Aorta (tissue), 5 donors: ENCODE measurements at places on chromosomes 11 and 22. TPM values are rescaled to one million over a fixed set of nuclear protein-coding genes. Genes with fewer than 3 reads are reported as not detected.

- H3K27me3 ChIP-seq, result no peaks in the 10 kb centered on the region
- no peak overlapping the region for H3K27ac ChIP-seq
- H3K4me3 ChIP-seq, result no peak overlapping the region
- H3K4me1 ChIP-seq, result no peaks in the 10 kb centered on the region
- no peak for DNase-seq
Measured at GRCh38 chr11:83862691-83863090, 576.5 kb upstream of the CCDC90B start.

- H3K4me3 ChIP-seq, result no peak overlapping the region
- H3K27me3 ChIP-seq, result no peaks in the 10 kb centered on the region
- H3K4me1 ChIP-seq, result no peaks in the 10 kb centered on the region
- no peak overlapping the region for H3K27ac ChIP-seq
- no peak for DNase-seq
Measured at GRCh38 chr11:7534042-7534378, 20.2 kb downstream of the PPFIBP2 start.

The TTC12 gene
- 8.9 TPM for total RNA-seq

GRCh38 chr22:31826443-31826842, 72.6 kb downstream of the DEPDC5 start:
- H3K27me3 ChIP-seq, result no peaks in the 10 kb centered on the region
- H3K4me1 ChIP-seq, result no peaks in the 10 kb centered on the region
- H3K4me3 ChIP-seq, result no peak overlapping the region
- H3K36me3 ChIP-seq, result peaks cover 7% of the 10 kb centered on the region

The PRR33 gene
- total RNA-seq, result not detected

GRCh38 chr22:41699264-41700107, at the start of gene MEI1:
Gene MEI1, plus strand, starts transcription at chr22:41699503. Its CDS starts 36 bp downstream, at chr22:41699539.
- H3K4me3 ChIP-seq, result no peak within 1 kb of the TSS
- no peaks in the 10 kb centered on the region for H3K36me3 ChIP-seq
- no peaks in the 10 kb centered on the region for H3K27me3 ChIP-seq
- no peak within 1 kb of the TSS for H3K27ac ChIP-seq
- DNase-seq, result peak; percentile 96
- H3K4me1 ChIP-seq, result no peaks in the 10 kb centered on the region

DNA sequence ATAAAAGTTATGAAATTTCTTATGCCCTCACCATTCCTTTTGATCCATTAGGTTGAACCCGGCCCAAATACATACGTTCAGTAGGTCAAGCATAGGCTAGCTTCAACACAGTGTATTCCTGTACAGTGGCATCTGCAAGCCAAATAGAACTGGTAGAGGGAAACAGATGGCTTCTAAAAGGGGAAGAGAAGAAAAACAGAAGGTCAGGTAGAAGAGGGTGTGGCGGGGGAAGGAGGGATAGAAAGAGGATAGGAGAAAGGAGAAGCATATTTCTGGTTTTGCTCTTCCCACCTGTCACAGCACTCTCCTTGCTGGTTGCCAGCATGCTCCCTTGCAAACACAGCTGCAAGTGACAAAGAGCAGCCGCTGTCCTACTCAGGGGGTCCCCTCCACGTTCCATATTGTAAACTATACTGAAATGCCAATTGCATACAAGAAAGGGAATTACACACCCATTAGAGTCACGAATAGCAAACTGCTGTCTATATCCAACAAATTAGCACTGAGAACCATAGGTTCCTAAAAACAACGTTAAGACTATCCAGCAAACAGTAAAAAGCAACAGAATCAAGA, 71.8 kb downstream of the PHF21A start:
- H3K36me3 ChIP-seq, result peaks cover 2% of the 10 kb centered on the region
- DNase-seq, result no peak
- H3K27me3 ChIP-seq, result no peaks in the 10 kb centered on the region
- no peak overlapping the region for H3K4me3 ChIP-seq

- no peaks in the 10 kb centered on the region for H3K36me3 ChIP-seq
- no peak overlapping the region for H3K27ac ChIP-seq
- H3K4me1 ChIP-seq, result no peaks in the 10 kb centered on the region
- no peak for DNase-seq
Measured at GRCh38 chr11:13110929-13111812, 102.1 kb downstream of the RASSF10 start.

DNA sequence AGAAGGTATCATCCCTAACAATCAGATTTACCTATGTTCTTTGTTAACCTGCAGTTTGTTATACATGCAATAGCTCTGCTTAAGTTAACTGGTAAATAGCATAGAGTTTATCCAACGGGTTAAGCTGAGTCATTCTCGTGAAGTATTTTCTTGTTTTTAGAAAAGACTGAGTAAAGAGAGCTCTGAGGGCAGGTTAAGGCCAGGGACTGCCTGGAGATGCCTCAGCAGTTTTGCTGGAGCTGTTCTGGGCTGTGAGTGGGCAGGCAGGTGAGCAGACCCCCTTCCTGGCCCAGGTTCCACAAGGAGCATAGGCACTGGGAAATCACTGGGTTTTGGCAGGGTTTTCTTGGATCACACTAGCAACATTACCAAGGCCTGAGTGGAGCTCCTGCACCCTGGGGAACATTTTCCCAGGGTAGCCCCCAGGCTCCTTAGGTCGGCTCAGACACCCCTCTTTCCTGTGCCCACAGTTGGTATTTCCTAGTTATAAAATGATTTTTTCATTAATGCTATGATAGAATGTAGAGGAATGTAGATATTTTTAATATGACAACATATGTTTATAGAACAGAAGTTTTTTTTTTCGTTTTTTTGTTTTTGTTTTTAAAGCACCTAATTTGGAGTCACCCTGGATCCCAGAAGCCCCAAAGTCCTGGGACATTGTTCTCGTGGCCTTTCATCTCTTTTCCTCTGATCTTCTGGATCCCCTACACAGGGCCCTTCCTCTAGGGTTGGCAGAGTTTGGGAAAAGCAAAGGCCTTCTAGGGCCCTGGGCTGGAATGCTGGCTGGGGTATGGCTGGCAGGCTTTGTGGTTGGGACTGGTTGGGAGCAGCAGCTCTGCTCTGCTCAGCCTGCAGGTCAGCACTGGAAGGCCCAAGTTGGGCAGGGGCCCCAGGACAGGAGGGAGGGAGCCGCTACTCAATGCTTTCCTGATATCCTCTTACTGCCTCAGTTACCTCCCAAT, 26.7 kb downstream of the IRAG1 start:
- H3K27ac ChIP-seq, result peak overlapping the region; percentile 57
- H3K4me1 ChIP-seq, result peaks cover 12% of the 10 kb centered on the region
- H3K27me3 ChIP-seq, result no peaks in the 10 kb centered on the region

The TTC36 gene
- 0.42 TPM for total RNA-seq

DNA sequence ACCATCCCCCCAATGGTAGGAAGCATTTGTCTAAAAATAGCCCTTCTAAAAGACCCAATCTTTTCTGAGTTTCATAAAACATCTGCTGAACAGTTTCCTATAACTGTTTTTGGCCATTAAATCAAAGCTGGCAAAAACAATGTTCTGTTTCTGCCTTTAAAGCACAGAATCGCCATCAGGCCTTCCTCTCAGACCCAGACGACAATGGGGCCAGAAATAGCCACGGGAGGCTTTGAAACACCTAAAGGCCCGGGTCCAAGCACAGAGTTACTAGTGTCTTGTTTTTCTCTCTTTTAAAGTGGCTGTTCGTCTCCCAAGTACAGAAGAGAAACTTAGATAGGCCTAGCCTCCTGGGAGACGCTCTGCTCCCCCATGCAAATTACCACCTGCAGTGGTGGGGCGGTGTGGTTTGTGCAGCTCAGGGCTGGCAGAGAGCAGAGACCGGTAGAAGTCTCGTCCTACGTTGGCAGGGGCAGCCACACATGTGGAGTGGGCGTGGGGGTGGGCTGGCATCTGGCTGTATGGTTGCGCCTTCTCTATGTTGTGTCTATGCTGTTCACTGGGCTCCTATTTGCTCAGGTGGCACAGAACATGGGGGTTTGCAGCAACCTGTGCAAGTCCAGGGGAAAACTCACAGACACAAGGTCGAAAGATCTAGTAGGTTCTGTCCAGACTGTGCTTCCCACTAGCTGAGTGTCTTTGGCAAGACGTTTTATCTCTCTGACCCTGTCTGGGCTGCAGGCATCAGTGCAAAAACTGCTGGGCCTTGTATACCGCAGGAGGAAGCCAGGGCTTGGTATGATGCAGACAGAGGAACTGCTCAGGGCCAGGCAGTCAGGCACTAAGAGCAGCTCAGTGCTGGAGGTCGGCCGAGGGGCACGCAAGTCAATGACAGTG, 23.6 kb upstream of the ETS1 start:
- no peak for DNase-seq
- no peaks in the 10 kb centered on the region for H3K4me1 ChIP-seq
- no peak overlapping the region for H3K27ac ChIP-seq
- no peaks in the 10 kb centered on the region for H3K27me3 ChIP-seq
- no peaks in the 10 kb centered on the region for H3K36me3 ChIP-seq
- H3K4me3 ChIP-seq, result no peak overlapping the region

DNA sequence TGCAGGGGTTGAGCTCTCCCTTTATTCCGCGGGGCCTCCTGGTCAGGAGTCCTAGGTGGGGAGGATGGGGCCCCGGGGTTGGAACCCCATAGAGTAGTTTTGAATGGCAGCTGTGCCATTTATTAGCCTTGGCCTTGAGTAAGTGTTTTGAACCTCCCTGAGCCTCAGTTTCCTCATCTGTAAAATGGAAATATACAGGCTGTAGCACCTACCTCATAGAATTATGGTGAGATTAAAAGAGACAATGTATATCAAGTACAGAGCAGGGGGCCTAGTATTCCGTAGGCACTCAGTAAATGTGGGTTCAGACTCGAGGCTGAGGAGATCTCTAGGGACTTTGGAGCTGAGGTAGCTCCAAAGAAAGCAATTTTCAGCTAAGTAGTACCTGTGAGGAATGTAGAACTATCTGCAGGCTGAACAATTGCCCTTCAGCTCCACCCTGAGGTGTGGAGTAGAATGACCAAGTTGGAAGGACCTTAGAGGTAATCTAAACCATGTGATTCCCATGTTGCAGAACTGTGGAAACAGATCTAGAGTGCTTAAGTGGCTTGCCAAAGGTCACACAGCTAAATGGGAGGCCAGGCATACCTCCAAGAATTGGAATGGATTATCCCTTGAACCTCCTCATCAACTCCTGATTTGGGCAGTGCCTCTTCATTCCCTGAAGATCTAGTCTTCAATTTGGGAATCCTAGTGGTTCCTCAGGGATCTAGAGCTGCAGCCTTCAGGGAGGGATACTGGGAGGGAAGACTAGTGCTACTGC, 682 bp downstream of the PGAP2 start:
- H3K36me3 ChIP-seq, result no peaks in the 10 kb centered on the region
- H3K4me3 ChIP-seq, result peak overlapping the region; percentile 53
- H3K27ac ChIP-seq, result no peak overlapping the region

DNA sequence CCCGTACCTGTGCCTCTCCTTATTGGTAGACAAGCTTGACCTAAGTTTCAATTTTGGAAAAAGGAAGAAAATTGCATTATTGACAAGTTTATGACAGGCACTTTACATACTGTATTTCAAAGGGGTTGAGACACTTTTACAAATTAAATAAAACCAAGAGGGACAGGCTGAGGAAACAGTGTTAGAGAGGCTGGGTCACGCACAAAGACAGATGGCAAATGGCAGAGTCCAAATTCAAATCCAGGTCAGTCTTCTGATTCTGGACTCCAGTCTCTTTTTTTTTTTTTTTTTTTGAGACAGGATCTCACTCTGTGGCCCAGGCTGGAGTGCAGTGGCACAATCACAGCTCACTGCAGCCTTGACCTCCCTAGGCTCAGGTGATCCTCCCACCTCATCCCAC, 10.1 kb downstream of the TRIM66 start:
- H3K4me3 ChIP-seq, result no peak overlapping the region
- H3K36me3 ChIP-seq, result no peaks in the 10 kb centered on the region
- DNase-seq, result no peak
- H3K4me1 ChIP-seq, result no peaks in the 10 kb centered on the region
- H3K27me3 ChIP-seq, result no peaks in the 10 kb centered on the region
- peak overlapping the region; percentile 80 for H3K27ac ChIP-seq

DNA sequence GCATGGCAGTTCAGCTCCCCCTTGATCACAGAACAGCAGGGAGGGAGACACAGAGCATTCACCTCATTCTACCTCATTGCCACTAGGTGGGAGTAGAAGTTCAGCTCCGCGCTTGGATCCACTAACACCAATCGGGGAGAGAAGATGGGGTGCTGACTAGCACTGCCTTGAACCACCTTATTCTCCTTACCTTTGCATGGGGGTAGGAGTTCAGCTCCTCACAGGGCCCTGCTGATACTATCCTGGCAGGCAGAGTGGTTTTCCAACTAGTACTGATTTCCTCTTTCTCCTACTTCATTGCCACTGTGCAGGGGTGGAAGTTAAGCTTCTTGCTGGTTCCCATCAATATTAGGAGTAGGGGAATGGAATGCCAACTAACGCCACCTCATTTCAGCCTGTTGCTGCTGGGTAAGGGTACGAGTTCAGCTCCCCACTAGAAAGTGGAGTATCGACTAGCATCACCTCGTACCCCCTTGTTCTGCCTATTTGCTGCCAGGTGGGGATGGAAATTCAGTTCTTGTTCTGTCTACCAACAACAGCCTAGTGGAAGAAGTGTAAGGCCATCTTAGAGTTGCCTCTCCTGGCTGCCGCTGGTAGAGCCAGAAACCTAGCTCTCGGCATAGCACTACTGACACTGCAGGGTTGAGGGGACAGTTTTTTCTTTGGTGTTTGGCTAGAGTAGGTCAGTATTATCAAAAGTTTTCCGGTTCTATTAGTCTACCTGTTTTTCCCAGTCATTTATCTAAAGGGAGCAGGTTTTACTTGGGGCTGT, 550.9 kb upstream of the CCDC90B start:
- no peak for DNase-seq
- H3K4me3 ChIP-seq, result no peak overlapping the region
- no peaks in the 10 kb centered on the region for H3K36me3 ChIP-seq
- H3K4me1 ChIP-seq, result no peaks in the 10 kb centered on the region
- no peaks in the 10 kb centered on the region for H3K27me3 ChIP-seq
- H3K27ac ChIP-seq, result no peak overlapping the region

GRCh38 chr11:60782393-60783140, 2.6 kb upstream of the MS4A10 start:
- no peak overlapping the region for H3K27ac ChIP-seq
- H3K27me3 ChIP-seq, result no peaks in the 10 kb centered on the region
- no peaks in the 10 kb centered on the region for H3K36me3 ChIP-seq
- H3K4me3 ChIP-seq, result no peak overlapping the region

- no peak overlapping the region for H3K4me3 ChIP-seq
- no peaks in the 10 kb centered on the region for H3K36me3 ChIP-seq
- no peak for DNase-seq
- no peaks in the 10 kb centered on the region for H3K4me1 ChIP-seq
- no peak overlapping the region for H3K27ac ChIP-seq
Measured at GRCh38 chr11:57867966-57868365, 106.4 kb downstream of the CTNND1 start.

DNA sequence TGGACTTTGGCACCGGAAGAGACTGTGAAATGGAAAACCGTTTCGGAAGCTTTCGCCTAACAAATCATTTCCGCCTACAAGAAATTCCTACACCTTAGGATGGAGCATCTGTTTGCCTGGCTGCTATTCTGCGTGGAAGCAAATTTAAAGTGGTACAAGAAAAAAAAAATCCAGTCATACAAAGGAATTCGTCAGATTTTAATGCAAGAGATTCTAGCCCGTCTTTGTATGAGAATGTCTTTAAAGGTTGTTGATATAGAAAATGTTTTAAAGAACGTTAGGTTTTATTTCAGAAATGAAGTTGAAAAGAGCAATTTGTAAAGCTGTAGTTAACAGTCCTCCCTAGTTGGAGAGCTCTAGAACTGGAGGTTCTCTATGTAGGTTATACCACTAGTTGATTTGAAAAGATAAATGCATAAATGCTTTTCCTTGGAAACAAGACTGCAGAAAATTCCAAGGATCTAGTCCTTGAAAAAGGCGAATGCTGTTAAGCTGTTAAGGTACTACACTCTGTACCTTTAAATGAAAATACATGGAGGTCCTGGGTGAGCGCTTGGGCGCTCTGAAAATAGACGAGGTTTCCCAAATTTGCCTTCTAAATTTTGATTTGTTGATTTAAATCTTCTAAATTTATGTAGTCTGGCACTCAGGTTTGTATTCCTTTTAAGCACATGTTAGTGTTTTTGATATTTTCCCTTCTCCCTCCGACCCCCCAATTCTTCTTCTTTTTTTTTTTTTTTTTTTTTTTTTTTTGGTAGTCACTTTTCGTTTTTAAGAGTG, 2.4 kb downstream of the NCR3LG1 start:
- H3K27ac ChIP-seq, result peak overlapping the region; percentile 39
- DNase-seq, result no peak
